Type B pancreatic cell (in vitro differentiated cells): ENCODE measurements at places on chromosomes 16 and 17.

DNA sequence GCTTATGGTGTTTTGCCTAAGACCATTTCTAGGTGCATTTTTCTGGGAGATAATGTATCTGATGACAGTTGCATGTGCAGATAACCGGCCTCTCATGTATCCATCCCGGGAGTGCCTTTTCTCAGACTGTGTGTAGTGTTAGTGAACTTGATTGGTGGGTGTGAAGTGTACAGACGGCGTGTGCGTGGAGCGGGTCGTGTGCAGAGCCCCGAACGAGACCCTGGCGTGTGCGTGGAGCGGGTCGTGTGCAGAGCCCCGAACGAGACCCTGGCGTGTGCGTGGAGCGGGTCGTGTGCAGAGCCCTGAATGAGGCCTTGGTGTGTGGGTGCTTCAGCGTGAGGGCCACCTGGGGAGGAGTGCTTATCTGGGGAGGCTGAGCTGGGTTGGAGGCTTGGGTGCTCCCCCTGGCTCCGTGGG lies 28.9 kb upstream of the ZNF750 start:
- DNase-seq, result no peak

- no peak for DNase-seq
Observed at GRCh38 chr17:47192554-47192953, 3.5 kb upstream of the CDC27 start.

DNA sequence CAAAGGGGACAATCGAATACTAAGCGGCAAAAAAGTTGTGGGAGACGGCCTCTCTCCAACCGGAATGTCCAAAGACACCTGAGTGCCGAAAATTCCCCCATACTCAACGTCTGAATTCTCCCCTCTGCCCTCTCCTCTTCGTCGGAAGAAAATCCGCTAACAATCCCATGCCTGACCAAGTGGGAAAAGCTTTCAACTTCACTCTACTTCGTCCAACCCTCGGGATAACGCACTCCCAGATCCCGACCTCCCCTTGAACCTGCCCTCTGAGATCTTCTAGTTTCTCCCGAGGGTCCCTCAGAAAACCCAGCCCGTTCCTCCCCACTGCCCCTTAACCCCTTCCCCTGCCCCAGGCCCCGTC lies 961 bp downstream of the AMFR start:
- no peak for DNase-seq

DNA sequence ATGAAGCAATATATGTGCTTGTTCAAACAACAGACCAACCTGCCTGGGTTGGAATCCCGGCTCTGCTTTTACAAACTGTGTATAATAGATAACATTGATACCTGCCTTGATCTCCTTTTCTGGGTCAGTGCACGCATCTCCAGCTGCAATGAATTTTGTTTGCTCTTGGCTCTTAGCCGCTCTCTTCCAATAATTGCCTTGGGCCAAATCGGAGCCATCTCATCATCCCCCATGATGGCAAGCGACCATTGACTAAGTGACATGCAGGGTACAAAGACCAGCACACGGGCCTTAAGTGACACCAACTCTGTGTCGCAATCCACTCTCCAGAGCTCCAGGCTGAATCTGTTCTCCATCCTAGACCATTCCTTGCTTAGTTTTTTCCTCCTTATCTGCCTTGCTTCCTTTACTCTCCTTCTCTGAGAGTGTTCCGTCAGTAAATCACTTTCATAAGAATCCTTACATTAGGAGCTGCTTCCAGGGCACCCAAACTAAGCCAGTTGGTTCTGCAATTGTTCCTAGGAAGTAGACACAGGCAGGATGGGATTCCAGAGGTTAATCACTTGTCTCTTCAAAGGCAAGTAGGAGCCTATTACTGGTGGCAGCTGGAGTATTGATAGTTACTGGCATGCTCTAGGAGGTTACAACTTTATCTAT lies 134.2 kb downstream of the ABCA8 start:
- DNase-seq, result no peak

- DNase-seq, result no peak
Observed at GRCh38 chr16:8905795-8906591, 23.8 kb downstream of the LITAFD start.

DNA sequence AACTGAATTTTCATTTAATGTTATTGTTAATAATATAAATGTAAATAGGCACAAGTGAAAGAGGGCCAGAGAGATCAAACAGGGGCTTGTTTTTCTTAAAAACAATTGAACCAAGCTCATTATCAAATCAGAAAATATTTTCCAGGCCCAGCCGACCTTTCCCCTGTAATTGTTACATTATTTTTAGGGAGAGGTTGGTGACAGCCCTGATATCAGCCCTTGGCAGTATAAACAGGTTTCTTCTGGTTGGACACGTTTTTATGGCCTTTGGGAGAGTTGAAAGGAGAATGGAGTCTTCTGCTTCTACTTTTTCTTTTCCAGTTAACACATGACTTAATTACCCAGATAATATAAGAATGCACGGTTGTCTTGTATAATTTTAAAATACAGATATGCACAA lies 40.0 kb upstream of the COQ7 start:
- DNase-seq, result no peak

DNA sequence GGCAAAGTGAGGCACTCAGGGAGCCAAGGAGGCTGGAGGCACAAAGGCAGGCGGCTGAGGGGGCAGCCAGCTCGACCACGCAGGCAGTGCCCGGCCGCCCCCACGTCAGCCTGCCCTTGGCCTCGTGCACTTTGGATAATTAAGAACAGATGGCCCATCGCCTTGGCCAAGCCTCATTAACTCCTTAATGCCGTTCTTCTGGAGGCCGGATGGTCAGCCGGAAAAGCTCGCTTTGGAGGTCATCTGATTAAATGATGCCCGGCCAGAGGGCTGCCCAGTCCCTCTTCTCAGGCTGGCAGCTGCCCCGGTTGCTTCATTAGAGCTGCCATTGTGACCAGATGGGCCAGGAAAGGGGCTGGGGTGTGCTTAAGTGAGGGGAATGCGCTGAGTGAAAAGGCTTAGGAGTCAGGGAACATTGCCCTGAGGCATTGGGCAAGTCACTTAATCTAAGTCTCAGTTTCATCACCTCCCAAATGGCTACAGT lies 364.0 kb downstream of the NPIPA8 start:
- no peak for DNase-seq

GRCh38 chr17:56186222-56186786 lies 33.0 kb downstream of the ANKFN1 start:
- DNase-seq, result no peak

GRCh38 chr17:14228903-14229302 lies 7.8 kb downstream of the CDRT15 start:
- DNase-seq, result no peak

- no peak for DNase-seq
Observed at GRCh38 chr17:58332778-58333735, 4.5 kb upstream of the TSPOAP1 start.
